ENCODE measurements at places on chromosomes 16 and 17.

DNA sequence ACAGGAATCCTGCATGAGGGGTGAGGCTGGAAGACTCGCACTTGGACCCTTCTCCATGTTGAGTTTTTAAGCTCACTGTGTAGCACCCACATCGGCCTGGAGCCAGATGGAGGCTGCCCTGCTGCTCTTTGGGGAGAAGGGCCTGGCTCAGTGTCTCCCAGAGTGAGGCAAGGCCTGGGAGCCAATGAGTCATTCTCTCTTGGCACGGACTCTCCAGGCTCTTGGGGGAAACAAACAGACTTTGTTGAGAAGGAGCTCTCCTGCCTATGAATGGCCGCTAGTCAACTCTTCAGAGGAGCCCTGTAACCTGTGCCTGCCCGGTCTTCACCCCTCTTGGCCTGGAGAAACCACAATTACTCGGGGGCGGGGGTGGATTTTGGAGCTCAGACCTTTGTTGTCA is 50.8 kb upstream of the MAF start:
- DNase-seq = no peak

- DNase-seq = peak; percentile 89
Measured at GRCh38 chr16:10385725-10386516, at the start of gene ATF7IP2. TSS of gene ATF7IP2 (plus strand) at chr16:10386061. CDS start at chr16:10430621, 44,560 bp downstream.

DNA sequence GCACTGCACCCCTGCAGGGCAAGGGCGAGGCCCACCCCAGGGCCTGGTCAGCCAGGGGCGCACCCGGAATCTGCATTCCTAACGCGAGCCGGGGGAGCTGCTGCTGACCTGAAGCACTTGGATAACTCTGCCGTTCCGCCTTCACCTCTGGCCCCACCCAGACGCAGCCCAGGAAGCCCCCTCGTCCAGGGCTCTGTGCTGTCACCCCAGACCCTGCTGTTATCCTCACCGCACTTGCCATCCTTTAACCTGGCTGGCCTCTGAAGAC is 13.3 kb upstream of the PABPN1L start:
- DNase-seq = no peak

GRCh38 chr17:50359005-50359699 is 13.2 kb downstream of the XYLT2 start:
- no peak for DNase-seq

- DNase-seq = no peak
Measured at GRCh38 chr16:88702371-88703210, 3.6 kb downstream of the RNF166 start.
